Progenitor cell of endocrine pancreas (in vitro differentiated cells): ENCODE measurements at places on chromosomes 3 and 15.

DNA sequence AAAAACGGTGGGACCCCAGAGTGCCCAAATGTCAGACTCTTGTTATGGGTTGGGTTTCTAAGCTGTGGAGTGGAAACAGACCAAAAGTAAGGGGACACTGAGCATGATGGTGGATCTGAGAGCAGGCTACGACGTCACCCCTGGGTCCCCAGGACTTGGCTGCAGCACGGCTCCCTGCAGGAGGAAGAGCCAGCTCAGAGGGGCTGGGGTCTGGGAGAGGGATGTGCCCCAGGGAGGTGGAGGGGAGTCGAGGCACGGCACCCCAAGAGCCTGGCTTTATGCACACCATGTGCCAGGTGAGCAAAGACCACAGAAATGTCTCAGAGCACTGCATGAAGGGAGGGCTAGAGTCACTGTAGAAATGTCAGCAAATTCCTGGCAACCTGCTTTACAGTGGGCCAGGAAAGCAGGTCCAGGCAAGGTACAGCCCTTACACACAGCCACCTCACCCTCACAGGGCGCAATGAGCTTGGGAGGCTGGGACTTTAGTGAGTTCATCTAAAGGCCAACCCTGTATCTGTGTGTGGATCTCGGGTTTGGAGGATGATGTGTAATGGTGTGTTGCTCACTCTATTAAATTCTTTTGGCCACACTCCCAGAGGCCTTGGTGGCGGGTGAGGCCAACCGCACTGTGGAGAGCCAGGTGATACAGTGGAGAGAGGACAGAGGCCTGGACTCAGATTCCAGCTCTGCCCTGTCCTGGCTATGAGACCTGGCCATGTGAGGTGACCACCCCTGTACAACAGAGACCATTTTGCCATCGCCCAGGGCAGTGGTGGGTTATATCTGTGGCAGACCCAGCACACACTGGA, 14.1 kb downstream of the CTSH start:
- H3K36me3 ChIP-seq, result peaks cover 6% of the 10 kb centered on the region
- no peak overlapping the region for H3K4me3 ChIP-seq
- DNase-seq, result no peak
- no peaks in the 10 kb centered on the region for H3K27me3 ChIP-seq
- no peak overlapping the region for H3K27ac ChIP-seq
- no peaks in the 10 kb centered on the region for H3K4me1 ChIP-seq

DNA sequence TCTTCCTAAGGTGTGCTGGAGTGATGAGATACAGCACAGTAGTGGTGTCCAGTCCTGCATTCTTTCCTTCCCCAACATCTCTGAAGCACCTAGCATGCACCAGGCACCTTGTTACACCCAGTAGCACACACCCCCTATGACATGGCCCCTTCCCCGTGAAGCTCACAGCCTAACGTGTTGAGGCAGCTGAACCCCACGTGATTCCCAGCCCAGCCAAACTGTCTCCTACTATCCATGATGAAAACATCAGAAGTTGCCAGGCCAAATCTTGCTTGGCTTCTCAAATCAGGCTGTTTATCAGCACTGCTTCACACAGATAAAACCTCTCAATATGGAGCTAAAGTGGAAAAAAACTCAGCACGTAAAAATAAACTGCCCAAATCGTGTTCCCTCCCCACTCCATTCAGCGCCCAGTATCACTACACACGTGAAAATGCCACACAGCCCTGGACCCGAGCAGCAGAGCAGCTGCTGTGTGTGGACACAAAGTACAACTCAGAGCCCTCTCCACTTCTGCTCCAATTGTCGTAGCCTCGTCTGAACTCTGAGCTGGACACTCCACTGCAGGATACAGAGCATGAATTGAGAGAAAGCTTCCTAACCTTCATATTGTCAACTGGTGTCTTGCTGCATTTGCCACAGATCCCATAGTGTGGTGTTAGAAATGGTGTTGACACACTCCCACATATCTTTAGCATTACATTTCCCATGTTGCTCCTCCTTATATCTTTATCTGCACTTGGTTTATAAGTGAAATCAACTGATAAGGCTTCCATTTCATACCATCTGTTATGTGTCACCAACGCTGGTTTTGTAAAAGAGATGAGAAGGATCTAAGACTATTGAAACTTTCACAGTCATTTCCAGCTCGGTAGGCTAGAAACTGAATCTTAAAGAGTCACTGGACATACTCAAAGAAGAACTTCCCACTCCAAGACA, 279.8 kb downstream of the RORA start:
- no peak overlapping the region for H3K4me3 ChIP-seq
- no peak overlapping the region for H3K27ac ChIP-seq
- H3K4me1 ChIP-seq, result peaks cover 1% of the 10 kb centered on the region

GRCh38 chr3:124456506-124456905, 273.7 kb upstream of the UMPS start:
- H3K4me1 ChIP-seq, result no peaks in the 10 kb centered on the region
- H3K4me3 ChIP-seq, result no peak overlapping the region
- no peak for DNase-seq
- peaks cover 9% of the 10 kb centered on the region for H3K36me3 ChIP-seq
- no peaks in the 10 kb centered on the region for H3K27me3 ChIP-seq
- no peak overlapping the region for H3K27ac ChIP-seq

GRCh38 chr3:67017211-67017610, 19.1 kb downstream of the KBTBD8 start:
- no peak for DNase-seq
- peaks cover 21% of the 10 kb centered on the region for H3K4me1 ChIP-seq
- H3K36me3 ChIP-seq, result no peaks in the 10 kb centered on the region
- peaks cover 9% of the 10 kb centered on the region for H3K27me3 ChIP-seq
- H3K4me3 ChIP-seq, result no peak overlapping the region

- H3K27ac ChIP-seq, result no peak overlapping the region
- H3K27me3 ChIP-seq, result no peaks in the 10 kb centered on the region
- no peak overlapping the region for H3K4me3 ChIP-seq
- DNase-seq, result no peak
- no peaks in the 10 kb centered on the region for H3K36me3 ChIP-seq
Measured at GRCh38 chr3:108461661-108462111, 48.7 kb downstream of the MYH15 start.

- no peak overlapping the region for H3K4me3 ChIP-seq
- no peak overlapping the region for H3K27ac ChIP-seq
- H3K27me3 ChIP-seq, result no peaks in the 10 kb centered on the region
- H3K36me3 ChIP-seq, result no peaks in the 10 kb centered on the region
- no peak for DNase-seq
- H3K4me1 ChIP-seq, result no peaks in the 10 kb centered on the region
Measured at GRCh38 chr3:159057621-159058020, 255.8 kb downstream of the MFSD1 start.

GRCh38 chr3:12369598-12369997, 80.7 kb downstream of the PPARG start:
- no peak overlapping the region for H3K4me3 ChIP-seq
- H3K4me1 ChIP-seq, result peaks cover 4% of the 10 kb centered on the region
- DNase-seq, result no peak
- H3K27me3 ChIP-seq, result no peaks in the 10 kb centered on the region

DNA sequence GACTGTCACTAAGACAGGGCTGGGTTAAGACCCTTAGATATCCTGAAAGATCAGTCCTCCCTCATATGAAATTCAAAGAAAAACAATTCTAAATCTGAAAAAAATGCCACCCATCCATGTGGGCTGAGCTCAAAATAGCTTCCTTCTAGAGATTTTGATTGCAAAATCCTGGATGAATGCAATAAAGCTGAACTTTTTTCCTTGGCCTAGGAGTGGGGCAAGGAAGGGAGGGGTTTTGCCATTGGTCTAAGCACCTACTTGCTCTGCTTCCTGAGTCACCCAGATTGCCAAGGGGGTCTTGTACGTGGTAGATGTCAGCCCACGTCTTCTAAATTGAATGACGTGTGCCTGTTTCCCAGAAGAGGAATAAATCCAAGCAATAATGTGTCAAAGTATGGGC, 15.3 kb upstream of the SMAD3 start:
- DNase-seq, result no peak
- no peaks in the 10 kb centered on the region for H3K27me3 ChIP-seq
- H3K27ac ChIP-seq, result no peak overlapping the region
- no peak overlapping the region for H3K4me3 ChIP-seq
- H3K4me1 ChIP-seq, result peaks cover 32% of the 10 kb centered on the region

- no peaks in the 10 kb centered on the region for H3K36me3 ChIP-seq
- DNase-seq, result no peak
- no peak overlapping the region for H3K4me3 ChIP-seq
- H3K27me3 ChIP-seq, result no peaks in the 10 kb centered on the region
- H3K27ac ChIP-seq, result no peak overlapping the region
Measured at GRCh38 chr3:164903820-164904451, 174.4 kb downstream of the SI start.

- H3K27ac ChIP-seq, result no peak overlapping the region
- no peak overlapping the region for H3K4me3 ChIP-seq
- H3K27me3 ChIP-seq, result no peaks in the 10 kb centered on the region
- DNase-seq, result no peak
Measured at GRCh38 chr3:67564008-67564407, 90.4 kb downstream of the SUCLG2 start.

DNA sequence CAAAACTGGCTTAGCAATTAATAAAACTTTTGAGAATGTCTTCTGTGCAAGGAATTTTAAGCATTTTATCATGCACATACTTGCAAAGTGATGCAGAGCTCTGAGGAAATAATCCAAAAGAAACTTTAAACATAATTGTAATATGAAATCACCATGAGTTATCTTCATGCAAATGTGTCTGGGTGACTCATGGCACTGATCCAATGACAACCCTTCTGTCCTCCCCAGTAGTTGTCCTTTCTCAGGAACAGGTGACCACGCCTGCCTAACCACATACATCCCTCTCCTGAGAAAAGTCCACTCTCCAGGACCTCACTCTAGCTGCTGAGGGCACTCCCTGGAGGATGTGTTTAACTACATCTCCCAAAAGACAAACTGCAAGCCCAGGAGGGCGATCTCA, 530.6 kb upstream of the IL12A start:
- DNase-seq, result no peak
- H3K4me1 ChIP-seq, result no peaks in the 10 kb centered on the region
- no peak overlapping the region for H3K4me3 ChIP-seq
- no peak overlapping the region for H3K27ac ChIP-seq
- no peaks in the 10 kb centered on the region for H3K36me3 ChIP-seq

- H3K36me3 ChIP-seq, result peaks cover 2% of the 10 kb centered on the region
- H3K27me3 ChIP-seq, result no peaks in the 10 kb centered on the region
- H3K4me1 ChIP-seq, result peaks cover 21% of the 10 kb centered on the region
- DNase-seq, result no peak
Measured at GRCh38 chr3:58072763-58073130, 64.5 kb downstream of the FLNB start.

DNA sequence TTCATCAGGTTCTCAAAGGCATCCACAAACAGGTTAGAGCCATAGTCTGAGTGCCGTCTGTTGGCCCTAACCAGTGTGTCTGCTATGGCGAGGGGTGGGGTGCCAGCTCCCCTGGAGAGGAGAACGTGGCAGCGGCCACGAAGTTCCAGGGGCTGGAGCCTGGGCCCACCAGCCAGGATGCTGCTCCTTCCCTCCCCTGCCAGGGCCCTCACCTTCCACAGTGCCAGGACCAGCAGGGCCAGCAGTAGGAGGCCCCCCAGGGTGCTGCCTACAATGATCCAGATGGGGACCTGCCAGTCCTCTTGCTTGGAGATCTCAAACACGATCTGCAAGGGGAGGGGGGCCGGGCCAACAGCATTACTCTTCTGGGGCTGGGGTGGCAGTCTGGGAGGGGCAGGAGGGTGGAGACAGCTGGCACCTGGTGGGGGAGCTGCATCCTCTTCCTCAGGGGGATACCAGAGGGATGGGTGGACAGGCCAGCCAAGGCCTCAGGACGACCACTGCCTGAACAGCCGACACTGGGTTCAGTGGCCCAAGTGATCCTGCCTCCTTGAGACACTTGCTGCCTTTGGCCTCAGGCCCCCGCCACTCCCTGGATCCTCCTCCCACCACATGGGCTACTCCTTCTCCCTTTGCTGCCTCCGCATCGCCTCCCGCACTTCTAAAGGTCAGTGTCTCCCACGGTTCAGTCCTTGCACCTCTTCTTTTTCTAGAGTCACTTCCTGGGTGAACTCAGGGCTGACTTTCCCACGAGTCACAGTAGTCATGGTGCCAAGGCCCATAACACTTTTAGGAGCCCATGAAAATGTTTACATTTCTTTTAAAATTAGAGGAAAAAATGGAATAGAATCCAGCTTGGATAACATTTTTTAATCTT, 26.3 kb downstream of the FEM1B start:
- H3K27me3 ChIP-seq, result no peaks in the 10 kb centered on the region
- H3K4me3 ChIP-seq, result no peak overlapping the region
- no peak for DNase-seq
- H3K27ac ChIP-seq, result no peak overlapping the region
- H3K4me1 ChIP-seq, result peaks cover 3% of the 10 kb centered on the region

GRCh38 chr3:81503026-81503425, 258.4 kb downstream of the GBE1 start:
- H3K4me1 ChIP-seq, result no peaks in the 10 kb centered on the region
- no peak overlapping the region for H3K4me3 ChIP-seq
- no peak overlapping the region for H3K27ac ChIP-seq
- DNase-seq, result no peak
- no peaks in the 10 kb centered on the region for H3K36me3 ChIP-seq
- H3K27me3 ChIP-seq, result no peaks in the 10 kb centered on the region

- no peak for DNase-seq
- no peaks in the 10 kb centered on the region for H3K36me3 ChIP-seq
- H3K4me1 ChIP-seq, result peaks cover 22% of the 10 kb centered on the region
- no peak overlapping the region for H3K4me3 ChIP-seq
- peaks cover 2% of the 10 kb centered on the region for H3K27me3 ChIP-seq
Measured at GRCh38 chr3:40864146-40864782, 335.0 kb upstream of the CTNNB1 start.

DNA sequence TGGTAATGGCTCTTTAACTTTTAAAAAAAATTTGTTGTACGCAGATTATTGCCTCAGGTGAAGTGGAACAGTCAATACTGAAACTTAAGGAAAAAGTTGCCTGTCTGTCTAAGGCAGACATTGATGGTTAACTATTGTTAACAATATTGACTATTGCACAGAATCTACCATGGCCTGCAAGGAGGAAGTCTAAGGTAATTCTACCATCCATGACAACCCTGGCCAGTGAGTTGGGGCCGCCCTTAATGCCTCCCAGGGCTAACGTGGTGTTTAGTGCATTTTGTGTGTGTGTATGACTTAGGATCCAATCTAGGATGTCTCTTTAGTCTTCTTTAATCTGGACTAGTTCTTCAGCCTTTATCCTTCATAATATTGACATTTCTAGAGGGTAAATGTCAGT, 2.1 kb upstream of the CPB1 start:
- H3K27me3 ChIP-seq, result no peaks in the 10 kb centered on the region
- no peak for DNase-seq
- H3K27ac ChIP-seq, result no peak overlapping the region
- H3K4me3 ChIP-seq, result no peak overlapping the region
- peaks cover 15% of the 10 kb centered on the region for H3K4me1 ChIP-seq
